ENCODE measurements at places on chromosomes 6 and 20.

DNA sequence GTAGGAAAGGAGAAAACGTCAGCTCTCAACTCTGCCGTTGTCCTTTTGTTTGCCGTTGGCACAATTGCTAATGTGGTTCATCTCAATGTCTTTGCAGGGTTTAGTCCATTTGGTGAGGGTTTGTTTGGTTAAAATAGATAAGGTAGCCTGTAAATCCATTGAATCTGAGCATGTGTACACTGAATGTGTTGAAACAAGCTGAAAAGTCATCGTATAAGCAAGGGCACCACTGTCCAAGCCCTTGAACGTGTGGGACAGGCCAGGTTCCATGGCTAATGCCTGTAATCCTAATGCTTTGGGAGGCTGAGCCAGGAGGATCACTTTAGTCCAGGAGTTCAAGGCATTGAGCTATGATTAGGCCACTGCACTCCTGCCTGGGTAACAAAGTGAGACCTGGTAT is 224.7 kb upstream of the PLCB4 start:
- DNase-seq, result no peak

GRCh38 chr6:138988469-138988834 is 399 bp upstream of the REPS1 start:
- no peak for DNase-seq

- DNase-seq, result no peak
These were observed 15.4 kb upstream of the IER3 start for GRCh38 chr6:30759575-30760239.

DNA sequence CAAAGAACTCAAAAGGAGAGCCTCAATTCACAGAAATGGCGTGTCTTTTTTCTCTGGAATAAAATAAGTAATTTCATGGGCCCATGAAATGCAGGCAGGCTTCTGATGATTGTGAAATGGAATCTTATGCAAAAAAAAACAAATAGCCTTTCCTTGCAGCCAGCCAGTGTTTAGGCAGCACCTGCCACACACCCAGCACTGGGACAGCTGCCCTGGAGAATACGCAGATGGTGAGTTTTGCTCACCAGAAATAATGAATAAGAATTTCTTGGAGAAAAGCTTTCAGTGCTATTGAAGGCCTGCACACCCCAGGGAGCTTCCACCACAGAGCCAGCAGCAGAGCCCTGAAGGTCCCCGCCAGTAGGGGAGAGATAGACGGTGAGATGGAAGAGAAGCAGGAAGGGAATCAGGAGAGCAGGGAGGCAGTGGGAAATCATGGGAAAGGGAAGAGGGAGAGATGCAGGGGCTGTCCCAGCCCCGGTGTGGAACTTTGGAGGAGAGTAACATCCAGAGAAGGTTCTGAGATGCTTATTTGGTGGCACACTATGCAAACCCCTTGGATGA is 54.9 kb downstream of the PXDC1 start:
- DNase-seq, result no peak

DNA sequence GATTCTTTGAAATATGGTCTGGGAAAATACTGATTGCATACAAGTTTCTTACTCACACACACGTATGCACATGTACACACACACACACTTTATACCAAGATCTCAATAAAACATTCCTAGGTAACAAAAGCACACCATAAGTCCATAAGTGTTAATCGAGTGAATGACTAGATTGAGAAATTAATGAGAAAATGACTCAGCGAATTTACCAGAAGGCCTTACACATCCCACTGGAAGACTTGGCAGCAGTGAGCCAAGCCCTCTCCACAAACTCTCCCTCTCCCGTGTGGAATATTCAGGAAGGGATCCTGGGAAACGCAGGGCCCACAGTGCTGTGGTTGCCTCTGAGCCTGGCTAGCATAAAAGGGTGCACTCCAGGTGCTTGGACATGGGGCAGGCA is 227.2 kb downstream of the LY86 start:
- DNase-seq, result no peak

GRCh38 chr6:21912151-21912832 is 318.7 kb downstream of the SOX4 start:
- DNase-seq, result no peak

GRCh38 chr20:9628141-9628540 is 113.8 kb downstream of the LAMP5 start:
- DNase-seq, result no peak

GRCh38 chr6:8391934-8392333 is 43.4 kb downstream of the SLC35B3 start:
- DNase-seq, result no peak

DNA sequence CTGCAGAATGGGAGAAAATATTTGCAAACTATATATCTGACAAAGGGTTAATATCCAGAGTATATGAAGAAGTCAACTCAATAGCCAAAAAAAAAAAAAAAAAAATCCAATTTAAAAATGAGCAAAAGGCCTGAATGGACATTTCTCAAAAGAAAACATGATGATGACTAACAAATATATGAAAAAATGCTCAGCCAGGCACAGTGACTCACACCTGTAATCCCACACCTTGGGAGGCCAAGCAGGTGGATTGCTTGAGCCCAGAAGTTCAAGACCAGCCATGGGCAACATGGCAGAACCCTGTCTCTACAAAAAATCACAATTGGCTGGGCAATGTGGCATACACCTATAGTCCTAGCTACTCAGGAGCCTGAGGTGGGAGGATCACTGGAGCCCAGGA is 2.1 kb upstream of the ECHDC1 start:
- no peak for DNase-seq

GRCh38 chr20:2840967-2841531 is 504 bp downstream of the VPS16 start:
- DNase-seq, result peak; percentile 22

DNA sequence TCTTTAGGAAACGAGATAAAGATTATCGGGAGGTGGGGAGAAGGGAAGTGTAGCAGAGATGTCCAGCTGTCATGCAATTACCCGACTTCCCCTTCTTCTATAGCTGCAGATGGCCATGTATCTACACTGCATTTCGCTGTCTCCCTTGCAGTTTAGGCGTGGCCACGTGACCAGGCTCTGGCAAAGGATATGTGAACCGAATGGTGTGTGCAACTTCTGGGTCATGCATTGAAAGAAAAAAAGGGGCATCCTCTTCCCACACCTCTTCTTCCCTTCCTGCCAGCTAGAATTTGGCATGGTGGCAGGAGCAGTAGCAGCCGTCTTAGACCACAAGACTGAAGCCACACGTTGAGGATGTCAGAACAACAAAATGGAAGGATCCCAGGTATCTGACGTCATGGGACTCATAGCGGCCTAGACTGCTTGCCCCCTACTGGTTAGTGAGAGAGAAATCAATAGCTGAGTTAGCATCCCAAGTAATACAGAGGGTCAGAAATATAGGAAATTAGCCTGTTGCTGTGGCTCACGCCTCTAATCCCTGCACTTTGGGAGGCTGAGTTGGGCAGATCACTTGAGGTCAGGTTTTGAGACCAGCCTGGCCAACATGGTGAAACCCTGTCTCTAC is 32.8 kb downstream of the TCF15 start:
- DNase-seq, result no peak

DNA sequence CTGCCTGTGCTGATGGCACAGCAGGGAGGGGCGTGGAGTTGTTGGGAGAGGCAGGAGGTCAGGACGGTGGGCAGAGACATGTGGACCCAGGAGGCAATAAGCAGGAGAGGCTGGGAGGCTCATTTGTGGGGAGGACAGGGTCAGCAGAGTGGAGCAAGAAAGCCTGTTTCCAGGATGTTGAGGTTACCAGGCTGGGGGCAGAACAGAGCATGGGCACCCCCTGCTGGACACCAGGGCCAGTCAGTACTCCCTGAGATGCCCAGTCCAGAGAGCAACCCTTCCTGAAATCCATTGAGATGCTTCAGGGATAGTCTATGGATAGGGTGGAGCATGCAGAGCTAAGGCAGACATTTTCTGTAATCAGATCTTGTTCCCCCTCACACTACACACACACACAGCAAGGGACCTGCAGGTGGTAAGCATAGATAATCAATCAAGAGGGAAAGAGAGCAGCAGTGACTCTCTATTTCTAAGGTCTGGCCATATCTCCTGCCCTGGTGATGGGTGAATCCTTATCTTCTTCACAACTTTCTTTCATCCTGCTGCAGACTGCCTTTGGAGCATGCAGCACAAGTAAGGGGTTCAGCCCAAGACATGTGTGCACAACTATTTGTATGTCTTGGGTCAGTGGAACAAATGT is 41.7 kb downstream of the MOCS1 start:
- DNase-seq, result peak; percentile 15

DNA sequence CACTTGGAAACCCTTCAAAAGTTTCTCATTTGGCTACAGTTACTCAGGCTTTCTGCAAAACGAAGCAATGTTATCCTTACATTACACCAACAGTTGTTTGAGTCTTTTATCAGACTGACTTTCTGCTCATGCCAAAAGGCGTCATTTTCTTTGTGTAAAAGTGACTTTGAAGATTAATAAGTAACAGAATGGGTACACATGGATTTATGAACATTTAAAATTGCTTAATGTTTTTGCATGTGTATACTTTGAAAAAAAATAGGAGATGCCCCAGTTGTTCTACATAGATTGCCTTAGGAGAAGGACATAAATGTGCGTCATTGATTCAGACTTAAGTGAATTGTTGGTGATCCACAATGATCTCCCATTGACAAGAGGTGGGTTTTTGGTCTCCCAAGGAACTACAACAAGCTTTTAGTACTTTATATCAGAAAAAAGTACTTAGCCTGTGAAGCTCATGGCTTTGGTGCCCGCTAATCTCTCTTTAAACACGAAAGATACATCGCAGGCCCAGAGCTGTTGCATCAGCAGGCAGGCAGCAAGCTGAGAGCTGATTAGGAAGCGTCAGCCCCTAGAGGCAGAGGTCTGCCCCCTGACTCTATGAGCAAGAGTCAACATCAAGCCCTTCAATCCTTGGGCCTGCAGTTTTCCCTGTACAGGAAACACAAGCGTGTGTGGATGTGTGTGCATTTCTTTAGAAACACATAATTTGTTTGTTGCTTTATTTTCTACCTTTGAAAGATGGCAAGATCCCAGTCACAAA is 45.9 kb downstream of the SLC22A3 start:
- DNase-seq, result no peak

DNA sequence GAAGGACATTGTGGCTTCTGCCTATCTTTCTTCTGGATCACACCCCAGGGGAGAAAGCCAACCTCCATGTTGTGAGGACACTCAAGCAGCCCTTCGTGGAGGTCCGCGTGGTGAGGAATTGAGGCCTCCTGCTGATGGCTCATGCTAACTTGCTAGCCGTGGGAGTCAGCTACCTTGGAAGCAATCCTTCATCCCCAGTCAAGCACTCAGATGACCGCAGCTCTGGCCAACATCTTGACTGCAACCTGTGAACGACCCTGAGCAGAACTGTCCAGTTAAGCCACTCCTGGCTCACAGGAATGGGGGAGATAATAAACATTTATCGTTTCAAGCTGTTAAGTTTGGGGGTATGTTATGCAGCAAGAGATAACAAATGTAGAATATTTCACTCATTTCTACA is 10.9 kb upstream of the CNKSR3 start:
- DNase-seq, result no peak

- no peak for DNase-seq
These were observed 35.9 kb upstream of the B4GALT5 start for GRCh38 chr20:49749625-49750024.

- no peak for DNase-seq
These were observed 117.4 kb downstream of the BTBD9 start for GRCh38 chr6:38522322-38522721.

- DNase-seq, result no peak
These were observed 43.4 kb downstream of the NHSL1 start for GRCh38 chr6:138455746-138456400.

DNA sequence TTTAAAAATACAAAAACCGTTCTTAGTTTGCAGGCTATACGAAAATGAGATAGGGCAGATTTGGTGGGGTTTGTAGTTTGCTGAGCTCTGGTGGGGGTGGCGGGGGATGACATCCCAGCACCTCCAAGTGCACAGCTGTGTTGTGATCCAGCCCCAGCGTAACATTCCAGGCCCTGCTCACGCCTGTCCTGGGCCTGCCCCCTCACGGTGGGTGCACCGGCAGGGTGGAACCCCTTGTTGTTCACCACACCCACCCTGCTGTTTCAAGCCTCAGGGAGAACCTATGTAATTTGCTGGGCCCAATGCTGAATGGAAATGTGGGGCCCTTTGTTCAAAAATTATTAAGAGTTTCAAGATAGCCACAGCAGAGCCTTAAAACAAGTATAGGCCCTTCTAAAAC is 25.0 kb downstream of the ARMC2 start:
- DNase-seq, result no peak

- DNase-seq, result no peak
These were observed 77.0 kb upstream of the NT5E start for GRCh38 chr6:85372915-85373270.

- DNase-seq, result no peak
These were observed 181.6 kb downstream of the FARS2 start for GRCh38 chr6:5442916-5443315.

DNA sequence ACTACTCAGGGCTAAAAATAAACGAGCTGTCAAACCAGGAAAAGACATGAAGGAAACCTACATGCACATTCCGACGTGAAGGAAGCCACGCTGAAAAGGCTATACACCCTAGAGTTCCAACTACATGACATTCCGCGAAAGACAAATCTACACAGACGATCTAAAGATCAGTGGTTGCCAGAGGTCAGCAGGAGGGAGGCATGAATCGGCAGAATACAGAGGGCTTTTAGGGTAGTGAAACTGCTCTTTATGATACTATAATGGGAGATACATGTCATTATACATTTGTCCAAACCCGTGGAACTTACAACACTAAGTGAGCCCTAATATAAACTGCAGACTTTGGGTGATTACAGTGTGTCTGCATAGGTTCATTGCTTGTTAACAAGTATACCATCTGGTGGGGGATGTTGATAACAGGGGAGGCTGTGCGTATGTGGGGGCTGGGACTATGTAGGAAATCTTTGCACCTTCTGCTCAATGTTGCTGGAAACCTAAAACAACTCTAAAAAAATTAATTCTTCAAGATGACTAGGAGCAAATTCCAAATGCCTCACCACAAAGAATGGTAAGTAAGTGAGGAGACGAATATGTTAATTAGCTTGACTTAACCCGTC is 132.2 kb upstream of the CDH4 start:
- no peak for DNase-seq

- DNase-seq, result no peak
These were observed 115.7 kb downstream of the TAF4 start for GRCh38 chr20:61949714-61950640.

DNA sequence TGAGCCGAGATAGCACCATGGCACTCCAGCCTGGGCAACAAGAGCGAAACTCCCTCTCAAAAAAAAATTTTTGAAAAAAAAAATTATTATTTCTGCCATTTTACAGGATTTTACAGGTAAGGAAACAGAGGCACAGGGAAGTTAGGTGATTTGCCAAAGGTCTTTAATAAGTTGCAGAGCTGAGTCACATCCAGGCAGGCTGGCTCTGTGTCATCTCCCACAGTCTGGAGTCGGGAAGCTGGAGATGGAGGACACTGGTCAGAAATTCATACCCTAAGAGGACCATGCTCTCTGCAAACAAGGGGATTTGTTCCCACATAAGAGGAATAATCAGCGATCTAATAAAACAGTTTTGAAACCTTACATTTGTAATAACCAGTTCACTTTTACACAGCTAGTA is 24.1 kb downstream of the HECA start:
- DNase-seq, result no peak

DNA sequence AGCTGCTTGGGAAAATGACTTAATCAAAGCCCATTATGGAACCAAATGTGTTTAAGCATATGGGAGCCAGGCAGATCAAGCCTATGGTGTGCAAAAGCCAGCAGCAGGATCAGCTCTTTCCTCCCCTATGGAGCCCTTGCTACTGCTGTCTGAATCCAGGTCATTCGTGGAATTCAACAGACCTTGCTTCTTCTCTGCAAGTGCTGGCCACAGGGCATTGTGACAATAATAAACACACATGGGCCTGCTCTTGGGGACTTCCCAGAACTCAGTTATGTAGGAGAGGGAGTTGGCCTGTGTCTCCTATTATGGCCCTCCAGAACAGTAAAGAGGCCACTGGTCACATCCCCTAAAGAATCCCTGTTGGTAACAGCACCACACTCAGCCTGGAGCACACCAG is 18.6 kb downstream of the GFOD1 start:
- no peak for DNase-seq

All from stimulated activated CD4-positive, alpha-beta T cell treated with anti-CD3 and anti-CD28 coated beads, Interleukin-12 subunit alpha, Interleukin-12 subunit beta, amount 100 ng/mL, for 24 hours (primary cell).